ENCODE measurements at places on chromosomes 3 and 15. TPM values are rescaled to one million over a fixed set of nuclear protein-coding genes. Genes with fewer than 3 reads are reported as not detected.

- H3K36me3 ChIP-seq = peaks cover 11% of the 10 kb centered on the region
- no peaks in the 10 kb centered on the region for H3K27me3 ChIP-seq
- H3K27ac ChIP-seq = no peak overlapping the region
- no peaks in the 10 kb centered on the region for H3K4me1 ChIP-seq
- DNase-seq = no peak
Observed at GRCh38 chr3:58164906-58165821, 45.6 kb downstream of the DNASE1L3 start.

GRCh38 chr3:32937331-32937730 lies 14.1 kb upstream of the CCR4 start:
- H3K27ac ChIP-seq = no peak overlapping the region
- no peaks in the 10 kb centered on the region for H3K27me3 ChIP-seq
- H3K36me3 ChIP-seq = no peaks in the 10 kb centered on the region
- no peak for DNase-seq
- no peaks in the 10 kb centered on the region for H3K4me1 ChIP-seq

DNA sequence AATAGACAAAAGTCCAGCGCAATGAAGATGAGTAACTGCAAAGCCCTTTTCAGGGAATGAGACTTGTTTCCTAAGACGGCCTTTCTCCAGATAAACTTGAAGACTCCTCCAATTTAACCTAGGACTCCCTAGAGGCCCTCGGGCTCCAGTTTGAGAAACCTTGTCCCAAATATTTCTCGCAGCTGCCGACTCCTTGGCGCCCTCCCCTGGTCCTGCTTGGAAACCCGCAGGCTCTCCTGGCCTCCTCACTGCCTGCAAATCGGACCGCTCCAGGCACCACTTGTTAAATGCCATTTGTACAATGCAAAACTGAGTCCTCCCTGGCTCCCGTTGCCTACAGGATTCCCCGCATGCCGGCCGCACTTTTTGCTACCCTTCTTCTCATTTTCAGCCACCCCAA lies 36.8 kb downstream of the MUC4 start:
- no peaks in the 10 kb centered on the region for H3K27me3 ChIP-seq
- H3K36me3 ChIP-seq = peaks cover 4% of the 10 kb centered on the region
- H3K27ac ChIP-seq = no peak overlapping the region
- peak; percentile 54 for DNase-seq

GRCh38 chr3:65963787-65964677 lies 74.7 kb downstream of the MAGI1 start:
- peaks cover 14% of the 10 kb centered on the region for H3K4me1 ChIP-seq
- H3K27me3 ChIP-seq = peaks cover 8% of the 10 kb centered on the region
- H3K27ac ChIP-seq = peak overlapping the region; percentile 77
- no peak overlapping the region for H3K4me3 ChIP-seq

- no peaks in the 10 kb centered on the region for H3K36me3 ChIP-seq
- H3K27me3 ChIP-seq = no peaks in the 10 kb centered on the region
- no peak overlapping the region for H3K27ac ChIP-seq
- no peaks in the 10 kb centered on the region for H3K4me1 ChIP-seq
- H3K4me3 ChIP-seq = no peak overlapping the region
Observed at GRCh38 chr15:23503576-23503975, 56.5 kb upstream of the GOLGA6L2 start.

GRCh38 chr3:21859124-21860081 lies 108.4 kb upstream of the ZNF385D start:
- no peak overlapping the region for H3K4me3 ChIP-seq
- H3K27ac ChIP-seq = no peak overlapping the region

GRCh38 chr3:4744405-4745234 lies 234.6 kb upstream of the BHLHE40 start:
- no peaks in the 10 kb centered on the region for H3K27me3 ChIP-seq
- peaks cover 35% of the 10 kb centered on the region for H3K4me1 ChIP-seq
- no peak for DNase-seq
- H3K36me3 ChIP-seq = peaks cover 24% of the 10 kb centered on the region
- no peak overlapping the region for H3K27ac ChIP-seq
- no peak overlapping the region for H3K4me3 ChIP-seq

DNA sequence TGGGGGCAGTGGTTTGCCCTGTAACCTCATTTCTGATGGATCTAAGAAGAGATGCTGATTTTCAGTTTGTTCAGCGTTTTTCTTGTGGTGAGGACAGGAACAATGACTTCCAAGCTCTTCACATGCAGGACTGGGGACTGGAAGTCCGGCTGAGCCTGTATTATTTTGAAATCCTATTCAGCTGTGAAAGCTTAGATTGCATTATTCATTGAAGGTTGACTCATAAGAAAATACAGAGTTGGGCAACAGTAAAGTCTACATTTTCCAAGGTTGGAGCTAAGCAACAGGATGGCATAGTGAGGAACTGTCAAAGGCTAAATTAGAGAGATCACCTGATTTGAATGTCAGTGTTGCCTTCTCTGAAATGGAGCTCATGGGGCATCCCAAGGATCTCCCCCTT lies 230.9 kb upstream of the FEZF2 start:
- no peak for DNase-seq
- H3K36me3 ChIP-seq = no peaks in the 10 kb centered on the region
- H3K4me3 ChIP-seq = no peak overlapping the region
- H3K4me1 ChIP-seq = no peaks in the 10 kb centered on the region
- no peaks in the 10 kb centered on the region for H3K27me3 ChIP-seq
- no peak overlapping the region for H3K27ac ChIP-seq

DNA sequence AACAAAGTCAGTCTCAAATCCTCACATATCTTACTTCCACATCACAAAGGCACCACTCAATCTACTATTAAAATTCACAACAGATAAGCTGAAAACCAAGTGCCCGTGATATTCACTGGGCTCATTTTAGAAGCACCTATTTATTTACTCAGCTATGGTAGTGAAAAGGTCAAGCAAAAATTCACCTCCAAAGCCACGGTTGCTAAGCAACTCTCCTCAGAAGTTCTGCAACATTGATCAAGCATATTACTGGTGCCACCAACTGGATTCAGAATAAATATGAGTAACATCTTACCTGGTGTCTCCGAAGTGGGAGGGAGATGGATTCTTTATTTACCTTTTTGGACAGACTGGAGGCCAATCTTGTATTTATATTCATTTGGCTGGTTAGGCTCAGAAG lies 714.8 kb downstream of the FHIT start:
- no peaks in the 10 kb centered on the region for H3K27me3 ChIP-seq
- H3K4me3 ChIP-seq = no peak overlapping the region
- DNase-seq = no peak
- H3K36me3 ChIP-seq = no peaks in the 10 kb centered on the region

GRCh38 chr3:134325061-134325705 lies 49.1 kb downstream of the AMOTL2 start:
- DNase-seq = no peak
- no peaks in the 10 kb centered on the region for H3K36me3 ChIP-seq
- no peaks in the 10 kb centered on the region for H3K4me1 ChIP-seq

- no peak overlapping the region for H3K27ac ChIP-seq
- no peaks in the 10 kb centered on the region for H3K4me1 ChIP-seq
- H3K4me3 ChIP-seq = no peak overlapping the region
- H3K27me3 ChIP-seq = peaks cover 35% of the 10 kb centered on the region
Observed at GRCh38 chr3:64056606-64057180, 33.4 kb upstream of the PSMD6 start.

DNA sequence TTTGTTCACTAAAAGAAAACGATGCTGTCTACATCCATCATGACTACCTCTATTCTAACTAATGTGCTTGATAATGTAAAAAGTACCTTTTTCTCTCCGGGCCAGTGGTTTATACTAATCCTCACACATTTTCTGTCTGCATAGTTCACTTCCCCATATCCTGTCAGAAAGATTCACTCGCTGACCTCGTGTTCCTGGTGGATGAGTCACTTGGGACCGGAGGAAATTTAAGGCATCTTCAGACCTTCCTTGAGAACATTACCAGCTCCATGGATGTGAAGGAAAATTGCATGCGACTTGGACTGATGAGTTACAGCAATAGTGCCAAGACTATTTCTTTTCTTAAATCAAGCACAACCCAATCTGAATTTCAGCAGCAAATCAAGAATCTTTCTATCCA lies 33.8 kb downstream of the COL6A5 start:
- no peak overlapping the region for H3K27ac ChIP-seq
- H3K4me3 ChIP-seq = no peak overlapping the region
- DNase-seq = no peak

DNA sequence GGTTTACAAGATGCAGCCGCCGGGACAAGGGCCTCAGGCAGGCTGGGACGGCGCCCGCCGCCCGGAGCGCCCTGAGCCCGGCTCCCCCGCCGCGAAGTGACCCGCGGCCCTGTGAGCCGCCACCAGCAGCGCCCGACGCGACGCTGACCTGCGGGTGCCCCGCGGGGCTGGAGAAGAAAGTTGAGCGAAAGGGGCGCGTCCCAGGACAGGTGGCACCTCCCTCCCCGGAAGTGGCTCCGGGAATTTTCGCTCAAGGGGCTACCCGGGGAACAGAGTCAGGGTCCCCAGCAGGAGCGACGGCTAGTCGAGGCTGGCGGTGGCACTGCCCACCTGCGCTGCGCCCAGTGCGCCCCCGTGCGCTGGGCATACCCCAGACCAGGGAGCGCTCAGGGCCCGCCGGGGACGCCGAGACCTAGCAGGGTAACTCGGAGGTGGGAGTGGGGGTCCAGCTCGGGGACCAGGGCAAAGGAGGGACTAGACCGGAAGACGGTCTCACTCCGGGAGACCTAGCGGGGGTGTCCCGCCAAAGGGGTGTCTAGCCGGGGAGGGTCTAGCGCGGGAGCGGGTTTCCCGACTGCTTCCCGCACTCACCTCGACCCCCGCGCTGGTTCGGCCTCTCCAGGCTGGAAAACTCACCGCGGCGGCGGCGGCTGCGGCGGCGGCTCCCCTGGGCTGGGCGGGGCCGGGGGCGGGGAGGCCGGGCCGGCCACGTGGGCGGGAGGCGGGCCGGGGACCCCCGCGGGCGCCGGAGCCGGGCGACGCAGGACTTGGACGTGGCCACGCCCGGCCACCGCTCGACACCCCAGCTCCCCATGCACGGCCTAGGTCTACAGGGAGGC lies 18.4 kb downstream of the SPATA12 start:
- H3K27ac ChIP-seq = no peak overlapping the region
- H3K4me3 ChIP-seq = peak overlapping the region; percentile 36
- H3K36me3 ChIP-seq = no peaks in the 10 kb centered on the region
- H3K4me1 ChIP-seq = no peaks in the 10 kb centered on the region

GRCh38 chr3:162978136-162978535 lies 1481.5 kb downstream of the OTOL1 start:
- no peaks in the 10 kb centered on the region for H3K4me1 ChIP-seq
- no peak overlapping the region for H3K27ac ChIP-seq
- H3K4me3 ChIP-seq = no peak overlapping the region
- DNase-seq = no peak
- no peaks in the 10 kb centered on the region for H3K36me3 ChIP-seq
- no peaks in the 10 kb centered on the region for H3K27me3 ChIP-seq

- H3K4me1 ChIP-seq = peaks cover 20% of the 10 kb centered on the region
- peak overlapping the region; percentile 93 for H3K27ac ChIP-seq
- peaks cover 34% of the 10 kb centered on the region for H3K36me3 ChIP-seq
- no peaks in the 10 kb centered on the region for H3K27me3 ChIP-seq
- peak; percentile 71 for DNase-seq
Observed at GRCh38 chr3:45677033-45677446, 12.2 kb upstream of the SACM1L start.

GRCh38 chr3:7562892-7563291 lies 702.0 kb downstream of the GRM7 start:
- no peaks in the 10 kb centered on the region for H3K27me3 ChIP-seq
- no peak overlapping the region for H3K4me3 ChIP-seq
- no peaks in the 10 kb centered on the region for H3K36me3 ChIP-seq
- peak; percentile 5 for DNase-seq
- no peaks in the 10 kb centered on the region for H3K4me1 ChIP-seq

DNA sequence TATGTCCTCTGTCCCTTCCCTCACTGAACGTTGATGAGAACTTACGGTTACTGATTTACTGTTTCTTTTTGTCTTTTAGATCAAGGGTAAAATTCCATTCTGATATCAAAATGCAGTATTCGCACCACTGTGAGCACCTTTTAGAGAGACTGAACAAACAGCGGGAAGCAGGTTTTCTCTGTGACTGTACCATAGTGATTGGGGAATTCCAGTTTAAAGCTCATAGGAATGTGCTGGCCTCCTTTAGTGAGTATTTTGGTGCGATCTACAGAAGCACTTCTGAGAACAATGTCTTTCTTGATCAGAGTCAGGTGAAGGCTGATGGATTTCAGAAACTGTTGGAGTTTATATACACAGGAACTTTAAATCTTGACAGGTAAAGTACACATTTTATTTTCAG lies 990 bp downstream of the MYNN start:
- no peaks in the 10 kb centered on the region for H3K27me3 ChIP-seq
- no peak for DNase-seq
- H3K36me3 ChIP-seq = peaks cover 42% of the 10 kb centered on the region

GRCh38 chr15:51982013-51982769 lies 10.6 kb upstream of the LEO1 start:
- H3K4me1 ChIP-seq = peaks cover 16% of the 10 kb centered on the region
- DNase-seq = peak; percentile 77
- H3K27ac ChIP-seq = peak overlapping the region; percentile 78
- no peaks in the 10 kb centered on the region for H3K36me3 ChIP-seq
- H3K4me3 ChIP-seq = peak overlapping the region; percentile 63

GRCh38 chr3:99875581-99875928 lies 57.9 kb downstream of the CMSS1 start:
- no peaks in the 10 kb centered on the region for H3K36me3 ChIP-seq
- peaks cover 21% of the 10 kb centered on the region for H3K4me1 ChIP-seq
- no peak overlapping the region for H3K27ac ChIP-seq

LINS1 gene
- total RNA-seq = 41.7 TPM

SLC28A1 gene
- not detected for total RNA-seq

EXD1 gene
- not detected for total RNA-seq

KBTBD8 gene
- total RNA-seq = 9.2 TPM

CNTN3 gene
- not detected for total RNA-seq
